ENCODE measurements at places on chromosomes 16 and 17. TPM values are rescaled to one million over a fixed set of nuclear protein-coding genes. Genes with fewer than 3 reads are reported as not detected.

DNA sequence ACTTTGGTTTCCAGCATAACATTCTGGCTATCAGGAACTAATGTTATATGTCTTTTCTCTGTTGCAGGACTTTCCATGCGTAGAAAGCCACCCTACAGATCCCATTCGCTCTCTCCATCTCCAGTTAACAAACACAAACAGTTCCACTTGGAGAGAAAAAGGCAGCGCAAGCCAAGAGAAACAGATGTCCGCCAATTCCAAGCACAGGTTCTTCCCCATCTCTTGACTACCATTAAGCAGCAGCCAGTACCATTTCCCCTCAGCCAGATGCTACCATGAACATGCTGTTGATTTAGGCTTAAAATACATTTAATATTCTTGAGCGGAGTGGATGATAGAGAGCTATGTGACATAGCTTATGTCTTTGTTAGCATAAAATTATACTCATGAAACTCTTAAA is 22.4 kb downstream of the CEP95 start:
- H3K27me3 ChIP-seq, result no peaks in the 10 kb centered on the region
- no peak overlapping the region for H3K4me3 ChIP-seq
- H3K4me1 ChIP-seq, result no peaks in the 10 kb centered on the region
- peaks cover 100% of the 10 kb centered on the region for H3K36me3 ChIP-seq

- no peaks in the 10 kb centered on the region for H3K27me3 ChIP-seq
- peaks cover 99% of the 10 kb centered on the region for H3K36me3 ChIP-seq
- no peaks in the 10 kb centered on the region for H3K4me1 ChIP-seq
These were observed 29.9 kb downstream of the PARN start for GRCh38 chr16:14600164-14600563.

GRCh38 chr16:65125871-65126270 is 4.0 kb upstream of the CDH11 start:
- no peak overlapping the region for H3K4me3 ChIP-seq
- peaks cover 5% of the 10 kb centered on the region for H3K4me1 ChIP-seq
- no peak overlapping the region for H3K27ac ChIP-seq
- peaks cover 34% of the 10 kb centered on the region for H3K27me3 ChIP-seq

- no peak for DNase-seq
- no peak overlapping the region for H3K4me3 ChIP-seq
- H3K27me3 ChIP-seq, result no peaks in the 10 kb centered on the region
- no peaks in the 10 kb centered on the region for H3K36me3 ChIP-seq
These were observed 30.3 kb downstream of the TEX14 start for GRCh38 chr17:58661499-58661898.

- H3K36me3 ChIP-seq, result peaks cover 66% of the 10 kb centered on the region
- H3K4me3 ChIP-seq, result no peak overlapping the region
- no peak for DNase-seq
- no peak overlapping the region for H3K27ac ChIP-seq
- peaks cover 20% of the 10 kb centered on the region for H3K4me1 ChIP-seq
These were observed 15.0 kb downstream of the GGA3 start for GRCh38 chr17:75246404-75246803.

DNA sequence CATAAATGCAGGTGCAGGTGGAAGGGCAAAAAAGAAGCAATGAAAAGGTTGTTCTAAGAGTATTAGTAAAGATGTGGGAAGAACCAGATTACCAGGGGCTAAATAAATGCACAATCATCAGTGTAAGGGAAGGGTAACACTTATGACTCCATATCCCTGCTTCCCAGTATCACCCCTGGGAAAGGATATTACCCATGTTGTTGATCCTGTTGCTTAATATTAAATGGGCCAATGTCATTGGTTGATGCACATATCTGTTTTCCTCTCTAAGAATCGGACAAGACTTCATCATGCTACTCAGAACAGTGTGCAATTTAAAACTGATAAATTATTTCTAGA is 34.7 kb upstream of the ABCA6 start:
- no peaks in the 10 kb centered on the region for H3K27me3 ChIP-seq
- no peak overlapping the region for H3K4me3 ChIP-seq
- no peak overlapping the region for H3K27ac ChIP-seq
- peaks cover 7% of the 10 kb centered on the region for H3K4me1 ChIP-seq

The HOXB5 gene
- 3.9 TPM for total RNA-seq

The ZFHX3 gene
- 29.3 TPM for total RNA-seq

The TMIGD1 gene
- total RNA-seq, result not detected

The NEK8 gene
- total RNA-seq, result 11.3 TPM

All from lower lobe of right lung (tissue), 2 donors.